NCI-H187 treated with DMSO at 0.1 percent for 48 hours (cell line): ENCODE measurements at places on chromosomes 3 and 15.
A peak's percentile ranks its signal among the peaks of the same experiment; 100 is the strongest.

DNA sequence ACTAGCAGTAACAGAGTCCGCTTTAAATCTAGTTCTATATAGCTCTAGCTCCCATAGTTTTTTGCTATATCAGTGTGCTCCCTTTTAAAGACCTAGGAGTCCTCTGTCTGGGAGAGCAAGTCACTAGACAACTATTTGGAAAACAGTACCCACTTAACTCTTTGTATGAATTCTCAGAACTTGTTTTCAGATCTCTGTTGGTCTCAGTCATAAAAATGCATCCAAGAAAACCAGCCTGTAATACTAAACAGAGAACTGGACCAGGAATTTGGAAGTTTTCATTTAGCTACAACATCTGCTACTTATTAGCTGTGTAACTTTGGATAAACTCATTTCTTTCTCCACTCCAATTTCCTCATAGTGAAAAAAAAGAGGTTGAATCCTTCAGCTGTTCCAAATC lies 56.9 kb upstream of the C3orf49 start:
- DNase-seq = no peak

- no peak for DNase-seq
Measured at GRCh38 chr3:56858331-56858730, 56.6 kb upstream of the ARHGEF3 start.

DNA sequence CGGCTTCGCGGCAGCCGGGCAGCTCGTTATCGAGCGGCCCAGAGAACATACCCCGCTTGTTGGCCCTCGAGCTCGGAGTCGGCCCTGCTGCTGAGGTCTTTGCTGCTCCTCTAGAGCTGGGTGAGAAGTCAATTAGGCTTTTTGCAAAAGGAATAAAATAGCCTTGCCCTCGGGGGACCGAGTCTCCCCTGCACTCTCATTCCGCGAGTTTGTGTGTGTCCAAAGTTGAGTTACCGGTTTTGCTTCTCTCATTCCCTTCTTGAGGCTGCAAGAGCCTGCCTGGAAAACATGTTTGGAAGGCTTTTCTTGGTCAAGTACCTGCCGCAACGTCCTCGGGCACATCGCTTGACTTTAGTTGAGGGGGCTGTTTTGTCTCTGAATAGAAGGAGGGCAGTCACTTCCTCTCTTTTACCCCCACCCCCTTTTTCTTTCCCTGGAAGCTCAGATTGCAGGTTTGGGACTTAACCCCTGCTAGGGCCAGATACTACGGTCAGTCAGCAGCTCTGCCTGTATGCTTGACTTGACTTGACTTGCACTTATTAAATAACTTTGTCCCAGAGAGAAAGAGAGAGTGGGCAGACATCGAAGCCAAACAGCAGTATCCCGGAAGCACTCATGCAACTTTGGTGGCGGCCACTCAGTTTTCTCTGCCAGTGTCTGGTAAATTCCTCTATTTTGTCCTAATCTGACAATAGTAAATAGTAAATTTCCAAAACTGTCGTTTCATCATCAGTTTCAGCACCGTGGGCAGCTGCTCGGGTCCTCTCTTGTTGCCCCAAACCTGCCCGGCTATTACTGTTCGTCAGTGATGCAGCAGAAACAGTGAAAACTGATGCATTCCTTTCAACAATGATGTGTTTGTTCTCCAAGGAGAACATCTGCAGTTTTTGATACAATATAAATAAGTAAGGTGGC lies 609 bp downstream of the RNF13 start:
- DNase-seq = no peak

DNA sequence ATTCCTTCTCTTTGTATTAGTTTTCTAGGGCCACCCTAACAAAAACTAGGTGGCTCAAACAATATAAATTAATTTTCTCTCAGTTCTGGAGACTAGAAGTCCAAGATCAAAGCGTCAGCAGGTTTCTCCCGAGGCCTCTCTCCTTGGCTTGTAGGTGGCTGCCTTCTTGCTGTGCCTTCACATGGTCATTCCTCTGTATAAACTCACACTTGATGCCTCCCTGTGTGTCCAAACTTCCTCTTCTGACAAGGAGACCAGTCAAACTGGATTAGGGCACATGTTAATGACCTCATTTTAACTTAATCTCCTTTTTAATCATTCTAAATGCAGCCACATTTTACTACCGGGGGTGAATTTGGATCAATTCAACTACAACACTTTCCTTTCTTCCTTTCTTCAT lies 691.1 kb downstream of the DIPK2A start:
- DNase-seq = no peak

DNA sequence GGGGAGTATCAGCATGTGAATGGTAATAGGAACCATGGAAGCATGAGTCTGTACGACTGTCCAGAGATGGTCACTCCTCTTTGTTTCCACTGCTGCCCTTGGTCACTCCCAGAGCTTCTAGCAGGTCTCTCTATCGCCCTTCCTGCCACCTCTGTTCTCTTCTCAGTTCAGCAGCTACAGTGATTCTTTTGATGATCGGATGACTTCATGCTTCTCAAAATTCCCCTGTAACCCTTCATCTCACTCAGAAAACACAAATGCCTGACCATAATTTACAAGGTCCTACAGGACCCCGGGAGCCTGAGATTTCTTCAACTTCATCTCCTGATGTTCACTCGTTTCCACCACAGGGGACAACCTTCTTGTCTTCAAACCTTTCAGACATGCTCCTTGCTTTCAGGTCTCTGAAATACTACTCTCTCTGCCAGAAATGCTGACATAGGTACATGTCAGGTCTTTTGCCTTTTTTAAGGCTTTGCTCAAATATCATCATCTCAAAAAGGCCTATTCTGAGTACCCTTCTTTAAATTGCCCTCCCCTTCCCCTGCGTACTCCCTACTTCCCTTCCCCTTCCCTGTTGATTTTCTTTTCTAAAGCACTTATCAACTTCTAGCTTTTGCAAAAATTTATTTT lies 42.1 kb upstream of the BHLHE40 start:
- DNase-seq = no peak

DNA sequence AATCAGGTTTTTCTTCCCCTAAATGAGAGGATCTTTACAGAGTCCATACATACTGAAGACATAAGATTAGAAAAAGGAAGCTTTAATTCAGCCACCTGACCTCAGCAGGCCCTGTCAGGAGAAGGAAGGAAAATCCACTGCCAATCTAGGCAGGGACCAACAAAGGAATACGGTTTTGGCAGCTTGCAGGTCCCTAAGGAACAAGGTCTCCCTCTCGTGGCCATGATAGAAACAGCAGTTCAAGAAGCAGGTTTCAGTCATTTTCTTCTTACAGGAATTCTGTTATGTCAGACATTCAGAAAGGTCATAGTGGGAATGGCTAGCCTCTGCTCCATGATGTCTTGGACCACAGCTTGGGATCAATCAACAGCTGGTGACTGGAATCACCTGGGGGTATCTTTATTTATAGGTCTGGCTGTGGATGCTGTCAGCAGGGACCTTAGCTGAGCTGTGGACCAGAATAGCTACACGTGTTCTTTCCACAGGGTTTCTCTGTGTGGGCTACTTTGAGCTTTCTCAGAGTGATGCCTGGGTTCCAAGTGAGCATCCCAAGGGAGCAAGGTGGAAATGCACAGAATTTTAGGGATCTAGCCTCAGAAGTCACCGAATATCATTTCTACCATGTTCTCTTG lies 9.4 kb upstream of the CMSS1 start:
- no peak for DNase-seq

DNA sequence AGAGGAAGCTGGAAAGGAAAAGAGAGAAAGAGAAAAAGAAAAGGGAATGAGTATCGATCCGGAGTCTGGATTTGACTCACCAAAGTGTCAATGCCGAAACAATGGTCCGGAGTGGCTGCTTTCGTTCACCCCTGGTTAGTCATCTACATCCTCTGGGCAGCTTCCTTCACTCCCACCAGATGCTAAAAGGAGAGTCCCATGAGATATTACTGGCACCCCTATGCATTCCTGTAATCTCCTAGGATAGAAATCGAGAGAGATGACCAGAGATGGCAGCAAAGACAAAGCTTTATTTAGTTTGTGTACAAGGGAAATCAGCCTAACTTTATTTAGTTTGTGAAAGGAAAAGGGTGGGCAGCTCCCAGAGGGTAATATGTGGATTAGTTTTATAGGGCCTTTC lies 622.2 kb downstream of the ZPLD1 start:
- DNase-seq = no peak

DNA sequence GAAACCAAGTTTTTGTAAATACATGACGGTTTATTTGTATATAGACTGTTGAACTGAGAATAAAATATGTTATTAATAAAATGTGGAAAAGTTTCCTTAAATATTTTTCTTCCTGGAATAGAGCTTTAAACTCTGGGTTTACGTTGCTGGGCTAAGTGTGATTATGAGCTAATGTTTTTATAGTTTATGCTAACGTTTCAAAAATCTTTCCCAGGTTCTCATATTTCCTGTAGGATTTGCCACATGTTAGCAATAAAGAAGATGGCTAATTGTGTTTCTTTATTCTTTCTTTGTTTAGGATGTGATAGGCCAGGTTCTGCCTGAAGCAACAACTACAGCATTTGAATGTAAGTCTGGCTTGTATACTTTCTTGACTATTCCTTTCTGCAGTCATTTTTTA lies 7.2 kb downstream of the MAP2K5 start:
- DNase-seq = no peak

GRCh38 chr15:58355973-58356372 lies 75.8 kb upstream of the LIPC start:
- no peak for DNase-seq

DNA sequence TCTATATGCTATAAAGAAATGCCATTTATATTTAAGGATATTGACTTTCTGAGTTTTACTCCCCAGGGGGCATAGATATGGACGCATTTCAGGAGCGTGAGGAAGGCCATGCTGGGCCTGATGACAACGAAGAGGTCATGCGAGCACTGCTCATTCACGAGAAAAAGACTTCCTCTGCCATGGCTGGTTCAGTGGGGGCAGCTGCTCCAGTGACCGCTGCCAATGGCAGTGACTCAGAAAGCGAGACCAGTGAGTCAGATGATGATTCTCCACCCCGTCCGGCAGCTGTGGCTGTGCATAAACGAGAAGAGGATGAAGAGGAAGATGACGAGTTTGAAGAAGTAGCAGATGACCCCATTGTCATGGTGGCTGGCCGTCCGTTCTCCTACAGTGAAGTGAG lies 38.4 kb downstream of the GTF2E1 start:
- no peak for DNase-seq

GRCh38 chr3:278300-279064 lies 81.9 kb downstream of the CHL1 start:
- peak; percentile 79 for DNase-seq

- no peak for DNase-seq
Measured at GRCh38 chr3:98540346-98540745, 8.6 kb downstream of the GPR15 start.

DNA sequence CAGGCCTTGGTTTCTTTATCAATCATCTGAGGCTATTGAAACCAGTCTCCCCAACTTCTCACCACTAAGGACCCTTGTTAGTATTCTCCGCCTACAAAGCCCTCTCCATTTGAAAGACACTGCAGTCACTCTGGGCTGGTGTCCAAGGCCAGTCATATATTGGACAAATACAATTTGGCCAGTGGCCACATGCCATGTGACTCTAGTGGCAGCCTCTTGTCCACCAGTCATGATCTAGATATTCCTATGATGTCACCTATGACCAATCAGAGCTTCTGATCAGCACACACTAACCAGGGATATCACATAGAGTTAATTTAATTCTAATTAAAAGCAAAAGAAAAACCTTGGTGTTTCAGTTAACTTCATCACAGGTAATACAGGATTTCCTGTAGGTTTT lies 68.2 kb downstream of the RAB11A start:
- no peak for DNase-seq

DNA sequence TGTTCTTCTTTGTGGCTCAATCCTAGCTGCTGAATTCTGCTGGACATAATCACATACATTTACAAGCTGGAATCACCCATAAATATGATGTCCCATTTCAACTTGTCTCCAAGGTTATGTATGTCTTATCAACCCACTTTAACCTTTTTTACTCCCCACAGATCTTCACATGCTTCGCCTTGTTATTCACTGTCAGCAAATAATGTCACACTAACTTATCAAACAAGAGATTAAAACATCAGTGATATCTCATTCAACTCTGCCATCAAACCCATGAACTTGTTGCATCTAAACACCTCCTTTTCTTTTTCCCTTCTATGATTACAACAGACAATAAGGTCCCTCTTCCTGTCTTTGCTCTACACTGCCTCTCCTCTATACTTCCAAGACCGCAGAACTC lies 240.7 kb downstream of the TBC1D5 start:
- no peak for DNase-seq

GRCh38 chr3:122003606-122004005 lies 18.4 kb downstream of the ILDR1 start:
- DNase-seq = no peak

- peak; percentile 80 for DNase-seq
Measured at GRCh38 chr3:184362668-184363546, 1.4 kb downstream of the POLR2H start.

- DNase-seq = no peak
Measured at GRCh38 chr3:13391308-13391707, 28.8 kb downstream of the NUP210 start.

DNA sequence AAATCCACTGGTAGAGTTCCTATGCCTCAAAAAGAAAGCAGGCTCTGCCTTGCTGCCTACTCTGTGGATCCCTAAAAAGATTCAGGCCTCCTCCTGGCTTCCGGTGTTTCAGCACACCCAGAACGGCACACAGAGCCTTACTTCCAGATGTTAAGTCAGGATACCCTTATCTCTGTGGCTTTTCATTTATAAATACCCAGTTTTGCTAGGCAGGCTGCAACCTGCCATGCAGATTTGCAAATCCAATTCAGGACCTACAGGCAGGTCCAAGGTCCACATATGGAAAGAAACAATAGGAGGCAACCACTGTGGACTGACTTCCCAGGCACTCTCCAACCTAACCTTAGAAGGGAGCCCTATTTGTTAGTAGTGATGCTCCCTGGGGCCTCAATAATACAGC lies 30.7 kb downstream of the EFL1 start:
- DNase-seq = no peak

DNA sequence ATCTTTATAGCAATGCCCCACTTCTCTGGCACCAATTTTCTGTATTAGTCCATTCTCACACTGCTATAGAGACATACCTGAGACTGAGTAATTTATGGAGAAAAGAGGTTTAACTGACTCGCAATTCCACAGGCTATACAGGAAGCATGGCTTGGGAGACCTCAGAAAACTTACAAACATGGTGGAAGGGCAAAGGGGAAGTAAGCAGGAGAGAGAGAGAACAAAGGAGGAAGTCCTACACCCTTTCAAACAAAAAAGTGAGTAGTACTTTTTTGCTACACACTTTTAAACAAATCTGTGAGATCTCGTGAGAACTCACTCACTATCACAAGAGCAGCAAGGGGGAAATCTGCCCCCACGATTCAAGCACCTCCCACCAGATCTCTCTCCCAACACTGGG lies 67.8 kb upstream of the ZBED2 start:
- DNase-seq = no peak

- DNase-seq = no peak
Measured at GRCh38 chr15:82128401-82129148, 82.8 kb upstream of the MEX3B start.

DNA sequence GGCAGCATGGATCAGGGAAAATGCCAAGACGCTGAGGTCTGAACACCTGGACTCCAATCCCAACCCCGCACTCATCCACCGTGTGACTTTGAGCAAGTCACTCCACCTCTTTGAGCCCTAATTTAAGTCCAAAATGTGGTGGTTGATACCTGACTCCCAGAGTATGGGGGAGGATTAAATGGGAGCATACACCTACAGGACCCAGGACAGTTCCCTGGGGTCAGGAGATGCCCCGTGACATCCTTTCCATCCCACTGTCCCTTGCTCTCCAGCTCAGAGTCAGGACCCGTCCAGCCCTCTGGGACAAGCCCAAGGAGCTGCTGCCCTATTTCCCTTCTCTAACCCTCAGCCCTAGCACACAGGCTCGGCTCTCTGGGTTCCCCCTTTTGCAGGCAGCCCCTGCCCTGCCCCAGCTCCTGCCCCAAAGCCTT lies 276.4 kb downstream of the XXYLT1 start:
- no peak for DNase-seq

GRCh38 chr3:11624161-11624560 lies 19.6 kb downstream of the VGLL4 start:
- DNase-seq = no peak
